Activated T-helper 1 cell treated with anti-CD3 and anti-CD28 coated beads, Interleukin-12 subunit alpha, Interleukin-12 subunit beta, Interleukin-2, Interleukin-4 antibody, amounts not matched to agents 30 ng/mL and 10 ng/mL and 1 ng/mL, durations not matched to agents 14 hours and 24 hours and 36 hours (primary cell): ENCODE measurements at places on chromosomes 4 and X. TPM values are rescaled to one million over a fixed set of nuclear protein-coding genes. Genes with fewer than 3 reads are reported as not detected.

DNA sequence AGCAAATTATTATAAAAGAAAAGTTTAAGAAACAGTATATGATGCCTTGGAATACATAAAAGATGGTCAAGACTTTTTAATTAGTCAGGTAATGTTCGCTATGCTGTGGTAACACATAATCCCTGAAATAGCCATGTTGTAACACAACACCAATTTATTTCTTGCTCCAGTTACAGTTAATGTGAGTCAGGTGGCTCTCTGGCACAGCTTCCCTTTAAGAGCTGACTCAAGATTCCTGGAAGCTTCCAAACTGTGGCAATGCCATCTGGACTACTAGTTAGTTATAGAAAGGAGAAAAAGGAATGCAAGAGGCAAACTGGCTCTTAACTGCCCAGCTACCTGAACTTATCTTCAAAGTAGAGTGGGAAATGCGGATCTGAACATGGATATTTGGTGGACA, 210.5 kb downstream of the CHM start:
- no peaks in the 10 kb centered on the region for H3K4me1 ChIP-seq
- H3K27me3 ChIP-seq = no peaks in the 10 kb centered on the region
- H3K36me3 ChIP-seq = no peaks in the 10 kb centered on the region
- H3K27ac ChIP-seq = no peak overlapping the region
- no peak overlapping the region for H3K4me3 ChIP-seq
- no peak for DNase-seq

- H3K27ac ChIP-seq = no peak overlapping the region
- H3K27me3 ChIP-seq = no peaks in the 10 kb centered on the region
- H3K4me3 ChIP-seq = no peak overlapping the region
- no peak for DNase-seq
- H3K36me3 ChIP-seq = no peaks in the 10 kb centered on the region
Observed at GRCh38 chr4:46856333-46856732, 52.7 kb downstream of the COX7B2 start.

DNA sequence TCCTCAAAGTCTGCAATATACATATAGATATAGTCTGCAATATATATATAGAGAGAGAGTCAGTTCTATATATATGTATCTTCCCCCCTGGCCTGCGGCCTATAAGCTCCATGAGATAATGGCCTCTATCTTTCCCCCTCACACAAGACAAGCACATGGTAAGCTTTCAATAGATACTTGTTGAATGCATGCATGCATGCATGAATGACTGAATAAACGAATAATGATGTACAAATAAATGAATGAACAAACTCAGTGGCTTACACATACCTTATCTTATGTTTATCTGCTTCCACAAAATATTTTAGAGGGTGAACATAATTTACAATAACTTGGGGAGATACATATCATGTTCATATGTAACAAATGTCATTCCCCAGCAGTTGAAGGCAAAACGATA, 6.3 kb upstream of the GPM6A start:
- H3K27me3 ChIP-seq = no peaks in the 10 kb centered on the region
- H3K4me3 ChIP-seq = no peak overlapping the region
- H3K36me3 ChIP-seq = no peaks in the 10 kb centered on the region
- no peak for DNase-seq
- H3K4me1 ChIP-seq = no peaks in the 10 kb centered on the region

- no peak for DNase-seq
- peaks cover 3% of the 10 kb centered on the region for H3K27me3 ChIP-seq
- peaks cover 7% of the 10 kb centered on the region for H3K4me1 ChIP-seq
- no peaks in the 10 kb centered on the region for H3K36me3 ChIP-seq
Observed at GRCh38 chr4:56147371-56147770, 198.6 kb downstream of the CEP135 start.

- DNase-seq = no peak
- H3K4me3 ChIP-seq = no peak overlapping the region
- peaks cover 67% of the 10 kb centered on the region for H3K4me1 ChIP-seq
- no peaks in the 10 kb centered on the region for H3K27me3 ChIP-seq
- H3K36me3 ChIP-seq = peaks cover 43% of the 10 kb centered on the region
Observed at GRCh38 chr4:89247951-89248350, 59.6 kb downstream of the GPRIN3 start.

- H3K4me1 ChIP-seq = peaks cover 50% of the 10 kb centered on the region
- H3K36me3 ChIP-seq = peaks cover 22% of the 10 kb centered on the region
- no peak overlapping the region for H3K4me3 ChIP-seq
- H3K27me3 ChIP-seq = no peaks in the 10 kb centered on the region
Observed at GRCh38 chr4:38679921-38680320, 15.9 kb downstream of the KLF3 start.

GRCh38 chr4:139861471-139861870, 195.9 kb downstream of the MGST2 start:
- no peak for DNase-seq
- peaks cover 16% of the 10 kb centered on the region for H3K27me3 ChIP-seq
- no peak overlapping the region for H3K4me3 ChIP-seq
- peaks cover 26% of the 10 kb centered on the region for H3K4me1 ChIP-seq
- no peak overlapping the region for H3K27ac ChIP-seq
- H3K36me3 ChIP-seq = no peaks in the 10 kb centered on the region

DNA sequence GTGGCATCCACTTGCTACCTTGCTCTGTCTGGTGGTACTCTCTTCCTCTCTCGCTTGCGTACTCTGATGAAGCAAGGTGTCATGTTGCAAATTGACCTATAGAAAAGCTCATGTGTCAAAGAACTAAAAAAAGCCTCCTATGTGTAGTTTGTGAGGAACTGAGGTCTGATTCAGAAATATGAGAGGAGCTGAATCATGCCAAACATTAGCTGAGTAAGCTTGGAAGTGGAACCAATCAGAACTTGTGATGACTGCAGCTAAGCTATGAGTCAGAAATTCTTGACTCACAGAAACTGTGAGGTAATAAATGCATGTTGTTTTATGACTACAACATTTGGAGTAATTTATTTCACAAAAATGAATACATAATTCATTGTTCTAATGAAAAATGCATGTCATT, 2138.8 kb downstream of the PCDH7 start:
- no peaks in the 10 kb centered on the region for H3K27me3 ChIP-seq
- H3K4me1 ChIP-seq = no peaks in the 10 kb centered on the region
- no peak for DNase-seq
- H3K27ac ChIP-seq = no peak overlapping the region

DNA sequence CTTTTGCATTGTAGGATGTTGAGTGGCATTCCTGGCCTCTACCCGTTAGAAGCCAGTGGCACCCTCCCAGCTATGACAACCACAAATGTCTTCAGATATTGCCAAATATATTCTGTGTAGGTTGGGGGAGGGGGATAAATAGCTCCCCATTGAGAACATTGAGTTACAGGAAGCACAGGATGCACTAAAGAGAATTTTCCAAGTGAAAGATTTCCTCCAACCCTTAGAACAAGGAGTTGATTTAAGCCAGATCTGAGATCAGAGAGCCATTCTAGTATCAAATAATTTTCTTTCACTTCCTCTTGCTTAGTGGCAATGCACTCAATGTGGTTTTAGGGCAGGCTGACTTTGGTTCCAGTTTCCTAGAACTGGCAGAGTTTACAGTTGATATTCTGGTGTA, 436.6 kb downstream of the C4orf33 start:
- H3K4me1 ChIP-seq = peaks cover 8% of the 10 kb centered on the region
- H3K36me3 ChIP-seq = no peaks in the 10 kb centered on the region
- H3K27me3 ChIP-seq = peaks cover 2% of the 10 kb centered on the region
- DNase-seq = no peak
- no peak overlapping the region for H3K4me3 ChIP-seq

DNA sequence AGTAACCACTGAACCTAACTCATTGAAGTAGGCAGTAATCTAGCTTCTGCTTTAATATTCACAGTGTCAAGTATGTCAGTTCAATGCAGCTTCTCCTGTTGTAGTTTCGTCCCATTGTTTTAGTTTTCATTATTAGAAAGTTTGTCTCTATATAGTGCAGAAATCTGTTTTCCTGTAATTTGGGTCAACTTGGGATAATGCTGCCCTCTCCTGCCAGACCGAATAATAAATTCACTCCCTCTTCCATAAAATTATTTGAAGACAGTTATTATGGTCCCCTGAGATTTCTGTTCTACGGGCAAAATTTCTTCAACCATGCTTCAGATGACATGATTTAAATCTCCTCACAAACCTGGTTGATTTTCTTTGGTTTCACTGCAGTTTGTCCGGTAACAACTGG, 4.6 kb upstream of the LUZP4 start:
- no peaks in the 10 kb centered on the region for H3K4me1 ChIP-seq
- no peaks in the 10 kb centered on the region for H3K27me3 ChIP-seq
- no peak overlapping the region for H3K27ac ChIP-seq
- no peak for DNase-seq

DNA sequence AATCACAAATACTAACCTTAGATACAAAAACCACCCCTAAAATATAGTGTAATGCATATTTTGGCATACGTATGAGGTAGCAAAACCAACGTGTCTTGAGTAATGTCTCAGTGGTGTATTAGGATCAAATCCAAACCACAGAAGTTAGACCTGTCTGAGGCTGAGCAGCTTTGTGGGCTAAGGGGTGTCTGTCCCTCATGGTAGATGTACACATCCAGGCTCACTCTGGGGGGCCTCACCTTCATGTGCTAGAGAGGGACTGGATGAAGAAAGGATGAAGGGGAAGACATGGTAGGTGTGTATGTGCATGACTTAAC, 188.0 kb upstream of the TBC1D9 start:
- no peaks in the 10 kb centered on the region for H3K4me1 ChIP-seq
- no peak for DNase-seq
- H3K27ac ChIP-seq = no peak overlapping the region
- no peaks in the 10 kb centered on the region for H3K36me3 ChIP-seq

- DNase-seq = no peak
- peaks cover 12% of the 10 kb centered on the region for H3K27me3 ChIP-seq
- H3K27ac ChIP-seq = no peak overlapping the region
- H3K4me1 ChIP-seq = peaks cover 12% of the 10 kb centered on the region
Observed at GRCh38 chr4:139988863-139989765, 164.9 kb downstream of the MAML3 start.

GRCh38 chr4:186770481-186771175, 47.0 kb upstream of the FAT1 start:
- no peak overlapping the region for H3K4me3 ChIP-seq
- no peaks in the 10 kb centered on the region for H3K27me3 ChIP-seq
- no peaks in the 10 kb centered on the region for H3K4me1 ChIP-seq
- no peak overlapping the region for H3K27ac ChIP-seq
- no peak for DNase-seq
- H3K36me3 ChIP-seq = no peaks in the 10 kb centered on the region

DNA sequence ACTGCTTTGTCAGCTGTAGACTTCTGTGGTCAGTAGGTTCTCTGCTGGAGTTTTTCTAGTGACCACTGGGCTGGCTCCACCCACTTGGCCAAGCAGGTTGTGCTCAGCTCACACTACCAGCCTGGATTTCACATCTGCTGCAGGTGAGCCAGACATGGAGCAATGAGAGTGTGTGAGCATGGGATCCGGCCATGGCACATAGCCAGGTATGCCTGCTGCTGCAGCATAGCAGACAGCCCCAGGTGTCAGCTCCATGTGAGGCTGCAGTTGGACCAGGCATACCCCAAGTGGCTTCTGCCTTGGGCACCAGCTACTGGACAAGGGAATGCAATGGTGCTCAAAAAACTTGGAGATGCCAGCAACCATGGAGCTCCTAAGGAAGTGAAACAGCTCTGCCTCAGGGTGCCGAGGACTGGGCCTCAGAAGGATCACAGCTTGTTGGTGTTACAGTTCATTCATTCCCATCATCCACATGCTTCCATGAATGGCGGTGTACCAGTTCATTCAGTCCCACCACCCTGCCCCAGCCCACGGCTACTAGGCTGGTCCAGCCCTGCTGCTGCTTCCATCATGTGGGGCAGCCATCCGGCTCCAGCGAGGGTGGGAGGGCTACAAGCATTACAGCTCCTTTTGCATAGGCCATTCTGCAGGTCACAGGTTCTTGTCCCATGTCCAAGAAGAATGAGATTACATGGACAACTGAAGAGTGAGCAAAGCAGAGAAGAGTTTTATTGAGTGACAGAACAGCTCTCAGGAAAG, 389.1 kb upstream of the PCDH7 start:
- H3K27me3 ChIP-seq = no peaks in the 10 kb centered on the region
- H3K27ac ChIP-seq = no peak overlapping the region
- no peaks in the 10 kb centered on the region for H3K36me3 ChIP-seq
- H3K4me3 ChIP-seq = no peak overlapping the region

GRCh38 chr4:159248384-159249178, 145.7 kb downstream of the RAPGEF2 start:
- H3K36me3 ChIP-seq = peaks cover 7% of the 10 kb centered on the region
- no peak overlapping the region for H3K4me3 ChIP-seq
- H3K4me1 ChIP-seq = peaks cover 5% of the 10 kb centered on the region

DNA sequence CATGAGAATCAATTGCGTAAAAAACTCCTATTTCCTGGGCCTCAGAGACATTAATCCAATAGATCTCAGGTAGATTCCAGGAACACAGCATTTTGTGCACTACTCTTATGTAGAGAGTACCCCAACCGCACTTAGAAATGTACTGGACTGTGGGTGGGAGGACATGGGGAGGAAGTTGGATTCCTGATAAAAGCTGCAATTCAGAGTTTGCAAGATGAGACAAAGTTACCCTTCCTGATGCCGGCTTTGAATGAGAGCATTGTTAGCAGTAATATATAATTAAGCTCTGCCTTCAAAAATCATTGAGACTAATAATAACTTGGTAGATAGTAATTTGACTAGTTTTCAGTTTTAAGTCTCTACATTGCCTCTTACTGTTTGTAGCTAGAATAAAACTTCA, 323.3 kb upstream of the GALNT7 start:
- H3K4me1 ChIP-seq = no peaks in the 10 kb centered on the region
- no peak overlapping the region for H3K27ac ChIP-seq
- H3K27me3 ChIP-seq = no peaks in the 10 kb centered on the region
- no peak overlapping the region for H3K4me3 ChIP-seq
- no peaks in the 10 kb centered on the region for H3K36me3 ChIP-seq
- no peak for DNase-seq

DNA sequence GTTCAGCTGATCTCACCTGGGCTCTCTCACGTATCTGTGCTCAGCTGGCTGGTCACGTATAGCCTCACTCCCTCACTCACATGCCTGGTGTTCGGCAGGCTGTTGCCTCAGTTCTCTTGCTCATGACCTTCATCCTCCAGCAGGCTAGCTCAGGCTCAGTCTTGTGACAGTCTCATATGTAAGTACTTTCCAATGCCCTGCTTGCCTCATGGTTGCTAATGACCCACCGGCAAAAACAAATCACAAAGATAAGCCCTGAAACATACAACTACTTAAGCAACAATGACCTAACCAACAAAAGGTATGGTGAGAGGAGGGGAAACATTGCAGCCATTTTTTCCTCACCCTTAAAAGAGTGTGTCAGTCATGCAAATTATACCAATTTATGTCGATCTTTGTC, 25.0 kb downstream of the MEPE start:
- peaks cover 10% of the 10 kb centered on the region for H3K27me3 ChIP-seq
- H3K36me3 ChIP-seq = no peaks in the 10 kb centered on the region
- no peak overlapping the region for H3K27ac ChIP-seq

NR0B1 gene
- not detected in 2 replicates for total RNA-seq

GABRQ gene
- total RNA-seq = not detected in 2 replicates

RAB41 gene
- total RNA-seq = not detected in 2 replicates

CENPVL1 gene
- total RNA-seq = not detected in 2 replicates

NKX3-2 gene
- total RNA-seq = not detected in 2 replicates

PAGE2B gene
- not detected in 2 replicates for total RNA-seq

COX7B2 gene
- total RNA-seq = not detected in 2 replicates

AREG gene
- 1.5 and 2.4 TPM in 2 replicates for total RNA-seq
